ENCODE measurements at places on chromosomes 3 and 15.

DNA sequence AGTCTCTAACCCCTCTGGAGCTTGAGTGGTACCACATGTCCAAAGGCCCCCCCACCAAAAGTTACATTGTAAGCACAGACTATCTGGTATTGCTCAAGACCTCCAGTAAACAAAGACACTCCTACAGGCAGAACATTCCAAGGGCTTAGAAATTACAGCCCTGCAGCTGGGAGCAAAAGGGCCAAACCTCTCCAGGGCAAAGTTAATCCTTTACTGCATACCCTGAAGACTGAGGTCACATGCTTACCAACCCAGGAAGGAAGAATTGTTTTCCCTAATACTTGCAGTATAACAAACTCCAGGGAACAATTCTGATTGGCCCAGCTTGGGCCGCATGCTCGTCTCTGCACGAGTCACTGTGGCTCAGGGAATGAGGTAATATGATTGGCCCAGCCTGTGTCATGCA lies 266.1 kb upstream of the NR2F2 start:
- no peak for DNase-seq

DNA sequence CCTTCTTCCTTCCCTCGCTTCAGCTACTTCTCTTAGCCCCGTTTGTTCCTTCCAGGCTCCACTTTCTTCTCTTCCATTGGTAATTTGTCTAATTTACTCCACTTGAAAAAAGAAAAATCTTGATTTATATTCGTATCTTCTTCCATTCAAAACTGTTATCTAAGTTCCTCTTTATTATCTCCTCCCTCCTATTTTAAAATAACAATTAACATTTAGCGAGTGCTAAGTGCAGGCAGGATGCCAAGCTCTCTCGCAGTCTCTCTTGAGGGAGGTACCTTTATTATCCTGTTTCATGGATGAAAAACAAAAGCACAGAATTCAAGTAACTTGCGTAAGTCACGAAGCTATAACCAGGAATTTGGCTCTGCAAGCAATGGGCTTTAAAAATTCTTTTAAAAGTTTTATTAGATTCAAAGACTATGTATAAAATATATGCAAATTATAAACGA lies 418.9 kb upstream of the NAALADL2 start:
- no peak for DNase-seq

DNA sequence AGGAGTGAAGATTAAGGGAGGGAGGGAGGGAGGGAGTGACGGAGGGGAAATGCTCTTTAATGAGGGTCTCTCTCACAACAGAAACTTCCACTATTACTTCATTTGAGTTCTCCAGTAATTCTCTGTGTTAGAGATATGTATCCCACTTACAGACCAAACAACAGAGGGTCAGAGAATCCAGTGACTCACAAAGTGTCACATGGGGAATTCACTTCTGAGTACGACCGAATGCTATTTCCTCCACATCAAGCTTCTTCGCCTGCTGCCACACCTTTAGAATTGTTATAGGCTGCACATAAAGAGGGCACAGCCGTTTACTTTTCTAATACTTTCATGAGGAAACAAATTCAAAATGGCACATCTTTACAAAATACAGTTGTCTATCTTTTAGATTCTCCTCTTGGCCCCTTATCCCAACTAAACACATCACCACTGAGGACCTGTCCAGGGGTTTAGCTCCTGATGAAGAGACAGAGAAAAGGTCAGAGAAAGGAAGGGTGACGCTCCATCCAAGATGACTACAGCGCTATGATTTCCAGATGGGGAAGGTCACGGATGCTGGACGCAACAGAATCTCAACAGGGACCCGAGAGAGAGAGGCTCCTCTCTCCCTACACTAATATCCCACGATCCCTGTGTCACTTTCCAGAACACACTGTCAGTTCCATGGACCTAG lies 119.0 kb downstream of the XXYLT1 start:
- DNase-seq: no peak

DNA sequence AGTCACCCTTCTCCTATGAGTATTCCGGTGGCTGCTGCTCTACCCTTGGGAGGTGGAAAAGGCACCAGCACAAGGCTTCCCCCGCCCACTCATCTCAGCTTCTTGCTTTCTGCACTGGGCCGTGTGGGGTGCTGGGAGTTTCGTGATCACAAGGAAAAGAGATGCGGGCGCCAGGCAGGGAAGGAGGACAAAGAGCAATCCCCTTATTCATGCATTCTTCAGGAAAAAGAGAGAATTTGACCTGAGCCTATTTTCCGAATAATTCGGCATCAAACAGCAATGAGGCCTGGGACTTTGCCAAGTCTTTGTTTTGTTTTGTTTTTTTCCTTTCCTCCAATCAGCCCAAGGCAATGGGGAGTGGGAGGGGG lies 102.2 kb upstream of the LPP start:
- no peak for DNase-seq

DNA sequence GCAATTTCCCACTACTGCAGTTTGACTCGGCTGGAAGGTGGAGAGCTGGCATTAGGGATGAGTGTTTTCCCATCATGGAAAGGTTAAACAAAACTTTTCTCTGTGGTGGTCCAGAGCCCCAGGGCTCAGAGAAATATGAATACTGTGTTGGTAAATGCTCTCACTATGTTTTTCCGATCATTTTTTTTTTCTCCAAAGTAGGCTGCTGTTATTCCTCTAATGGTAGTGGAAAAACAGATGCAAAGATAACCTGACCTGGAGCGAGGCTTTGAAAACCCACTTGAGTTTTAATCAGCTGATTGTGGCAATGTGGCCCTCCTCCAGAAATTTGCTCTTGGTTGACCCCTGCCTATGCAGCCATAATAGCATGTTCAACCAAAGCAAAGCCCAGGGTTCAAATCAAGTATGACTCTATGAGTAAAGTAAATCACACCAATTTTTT lies 320.8 kb upstream of the CTNNB1 start:
- no peak for DNase-seq

DNA sequence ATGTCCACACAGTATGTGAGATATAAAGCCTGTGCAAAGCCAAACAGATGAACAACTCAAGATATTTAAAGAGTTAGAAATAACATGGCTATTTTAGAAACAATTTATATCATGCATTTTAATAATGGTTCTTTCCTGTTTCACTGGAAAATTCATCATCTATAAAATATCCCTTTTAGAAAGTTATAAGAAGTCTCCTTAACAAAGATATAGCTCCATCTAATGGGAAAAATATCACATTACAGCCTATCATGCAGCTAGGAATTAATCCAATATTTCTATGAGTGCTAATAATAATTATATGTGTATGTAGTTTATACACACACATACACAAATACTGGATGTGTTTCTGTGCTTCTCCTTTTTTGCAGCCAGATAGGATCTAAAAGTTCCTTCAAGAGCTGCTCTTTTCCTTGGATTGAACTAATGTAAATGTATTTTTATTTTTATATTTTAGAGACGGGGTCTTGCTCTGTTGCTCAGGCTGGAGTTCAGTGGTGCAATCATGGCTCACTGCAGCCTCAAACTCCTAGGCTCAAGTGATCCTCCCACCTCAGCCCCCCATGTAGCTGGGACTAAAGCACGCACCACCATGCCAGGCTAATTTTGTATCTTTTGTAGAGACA lies 21.6 kb downstream of the RPL22L1 start:
- DNase-seq: no peak

GRCh38 chr3:132898141-132898540 lies 140.1 kb upstream of the TMEM108 start:
- no peak for DNase-seq

DNA sequence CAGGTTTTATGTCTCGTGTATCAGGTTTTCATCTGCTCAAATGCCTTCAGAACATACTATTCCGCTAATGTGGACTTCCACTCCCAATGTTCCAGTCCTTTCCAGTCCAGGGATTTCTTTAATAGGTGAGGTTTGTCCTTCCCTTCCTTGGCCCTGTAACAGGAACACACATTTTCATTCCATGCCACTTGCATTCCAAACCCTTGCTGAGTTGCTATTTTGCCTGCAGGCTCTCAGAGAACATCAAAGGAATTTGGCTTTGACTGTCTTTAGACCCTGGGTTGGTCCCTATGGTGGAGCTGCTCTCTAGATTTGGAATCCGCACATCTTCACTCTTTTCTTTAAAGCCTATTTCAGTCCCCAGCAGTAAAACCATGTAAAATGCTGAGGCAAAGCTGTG lies 12.3 kb upstream of the ALCAM start:
- no peak for DNase-seq
